Posterior cingulate gyrus (tissue), 11 donors: ENCODE measurements at places on chromosomes 12 and 14.

DNA sequence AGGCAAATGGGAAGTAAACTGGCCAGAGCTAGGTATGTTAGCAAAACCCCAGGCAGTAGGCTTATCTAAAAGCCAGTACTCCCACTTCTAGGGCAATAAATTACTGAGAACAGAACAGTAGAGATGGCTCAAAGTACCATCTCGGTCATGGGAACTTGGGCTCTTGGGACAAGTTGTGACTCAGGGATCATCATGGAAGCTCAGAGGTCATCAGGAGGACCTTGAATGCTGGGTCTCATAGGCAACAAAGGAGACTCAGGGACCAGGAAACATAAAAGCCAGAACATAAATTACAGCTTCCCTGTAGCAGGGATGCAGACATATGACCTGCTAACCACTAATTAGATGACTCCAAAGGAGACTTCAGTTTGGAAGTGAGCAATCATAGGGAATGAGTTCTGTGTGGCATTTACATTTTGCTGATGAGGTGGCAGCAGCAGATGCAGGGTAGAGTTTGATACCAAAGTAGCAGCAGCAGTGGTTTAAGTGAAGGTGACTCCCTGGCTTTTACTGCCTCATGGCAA lies 97.6 kb upstream of the SCAF11 start:
- DNase-seq, result no peak

DNA sequence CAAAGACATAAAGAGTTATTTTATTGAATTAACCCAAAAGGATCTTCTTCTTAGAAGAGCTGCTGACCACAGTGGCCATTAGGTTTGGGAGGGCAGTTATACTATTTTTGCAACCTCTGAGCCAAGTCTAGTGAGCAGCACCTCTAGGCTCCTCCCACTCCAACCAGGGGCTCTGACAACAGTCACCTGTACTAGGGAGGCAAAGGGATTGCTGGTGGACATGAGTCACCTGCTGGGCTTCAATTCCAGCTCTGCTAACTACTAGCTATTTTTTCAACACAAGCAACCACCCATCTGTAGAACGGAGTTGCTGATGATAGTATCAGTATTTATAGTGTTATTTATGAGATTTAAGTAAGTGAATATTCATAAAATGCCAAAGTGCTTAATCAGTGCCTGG lies 166.0 kb downstream of the KLHL28 start:
- DNase-seq, result no peak

GRCh38 chr12:58176296-58176869 lies 235.0 kb downstream of the ATP23 start:
- no peak for DNase-seq

DNA sequence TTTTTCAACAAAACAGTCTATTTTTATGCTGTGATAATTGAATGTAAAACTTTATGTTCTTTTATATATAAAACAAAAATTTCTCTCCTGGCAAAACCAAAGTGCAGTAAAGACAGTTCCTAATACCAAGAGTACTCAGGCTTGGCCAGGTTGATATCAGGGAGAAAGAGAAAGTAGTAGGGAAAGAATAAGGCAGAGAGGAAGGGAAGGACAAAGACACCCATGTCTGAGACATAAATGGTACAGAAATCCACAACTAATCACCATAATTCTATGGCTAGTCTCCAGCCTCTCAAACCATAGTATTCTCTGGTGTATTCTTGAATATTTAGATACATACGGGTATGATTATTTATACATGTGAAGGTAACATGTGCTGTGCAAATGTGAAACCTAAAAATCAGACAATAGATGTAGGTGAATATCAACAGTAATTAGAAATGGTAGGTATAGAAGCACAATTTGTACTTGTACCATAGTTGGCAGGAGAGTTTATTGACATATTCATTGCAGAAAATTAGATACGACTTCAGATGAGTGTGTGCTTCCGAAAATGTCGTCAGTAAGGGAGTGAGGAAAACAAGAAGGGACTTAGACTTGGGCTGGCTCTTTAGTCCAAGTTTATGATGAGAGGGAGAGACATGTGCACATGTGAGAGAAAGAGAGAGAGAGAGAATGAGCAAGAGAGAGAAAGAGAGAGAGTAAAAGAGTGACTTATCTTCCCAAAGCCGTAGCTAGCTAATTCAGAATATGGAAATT lies 230.8 kb upstream of the NPAS3 start:
- no peak for DNase-seq

GRCh38 chr14:55963295-55963694 lies 154.9 kb upstream of the PELI2 start:
- DNase-seq, result no peak
